ENCODE measurements at places on chromosomes 11 and 22. TPM values are rescaled to one million over a fixed set of nuclear protein-coding genes. Genes with fewer than 3 reads are reported as not detected.

ZNF215 gene
- 3.8 TPM for polyA plus RNA-seq

SYT8 gene
- 0.42 TPM for polyA plus RNA-seq

PIM3 gene
- 16.1 TPM for polyA plus RNA-seq

RCOR2 gene
- 14.5 TPM for polyA plus RNA-seq

Measured in left renal pelvis (tissue), 4 donors.